ENCODE measurements at places on chromosomes 4 and X.

DNA sequence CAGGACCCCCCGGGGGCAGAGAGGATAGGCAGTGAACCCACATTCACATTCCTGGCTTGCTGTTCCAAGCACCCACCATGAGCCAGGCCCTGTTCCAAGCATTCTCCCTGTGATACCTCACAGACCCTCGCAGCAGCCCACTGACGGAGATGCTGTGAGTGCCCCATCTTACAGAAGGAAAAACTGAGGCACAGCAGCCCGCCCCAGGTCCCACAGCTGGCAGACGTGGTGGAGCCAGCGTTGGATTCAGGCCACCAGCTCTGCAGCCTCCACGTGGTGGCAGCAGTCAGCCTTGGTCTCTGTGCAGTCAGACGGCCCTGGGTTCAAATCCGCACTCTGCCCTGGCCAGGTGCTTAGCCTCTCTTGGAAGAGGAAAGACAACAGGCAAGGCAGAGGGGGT lies 16.8 kb downstream of the MAN2B2 start:
- DNase-seq, result no peak

GRCh38 chrX:34559325-34559724 lies 97.8 kb downstream of the TMEM47 start:
- no peak for DNase-seq

- DNase-seq, result no peak
These were observed 453.6 kb downstream of the CENPC start for GRCh38 chr4:67091673-67092072.

- no peak for DNase-seq
These were observed 1.3 kb downstream of the NCAPG start for GRCh38 chr4:17812125-17812524.

DNA sequence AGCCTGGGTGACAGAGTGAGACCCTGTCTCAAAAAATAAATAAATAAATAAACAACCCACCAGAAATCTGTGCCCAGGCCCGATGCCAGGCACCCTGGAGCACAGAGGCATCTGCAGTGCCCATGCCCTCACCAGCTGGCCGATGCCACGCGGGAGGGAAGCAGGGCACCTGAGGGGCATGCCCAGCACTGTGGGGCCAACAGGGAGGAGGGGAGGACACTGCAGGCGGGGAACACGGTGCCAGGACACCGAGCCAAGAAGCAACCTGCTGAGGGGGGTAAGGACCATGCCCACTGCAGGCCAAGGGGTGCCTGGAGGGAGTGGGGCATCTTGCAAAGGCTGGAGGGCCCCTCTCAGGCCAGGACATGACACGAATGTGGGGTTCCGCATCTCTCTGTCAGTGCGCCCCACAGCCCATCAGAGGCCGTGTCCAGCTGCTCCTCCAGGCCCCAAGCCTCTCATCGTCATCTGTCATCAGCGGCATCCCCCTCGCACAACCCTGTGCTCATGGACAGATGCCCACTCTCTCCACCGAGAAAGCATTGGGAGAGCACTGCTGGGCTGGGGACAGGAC lies 13.3 kb upstream of the DUSP9 start:
- DNase-seq, result no peak
